HepG2 (cell line): ENCODE measurements at places on chromosomes 2 and 18.

DNA sequence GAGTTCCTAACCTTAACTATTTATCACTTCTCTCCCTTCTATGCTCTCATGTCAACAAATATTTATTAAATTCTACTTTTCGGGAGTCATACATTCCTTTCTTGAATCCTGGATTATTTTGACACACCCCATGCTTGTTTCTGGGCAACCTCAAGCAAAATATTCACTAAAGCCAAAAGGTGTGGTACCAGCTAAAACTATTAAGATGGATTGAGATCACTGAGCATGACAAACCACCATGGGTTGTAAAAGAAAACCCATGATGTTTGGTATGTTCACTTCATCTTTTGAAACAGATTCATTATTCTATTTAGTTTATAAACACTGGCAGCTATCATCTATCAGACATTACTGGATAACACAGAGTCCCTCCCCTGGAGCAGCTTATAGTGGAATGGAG lies 32.5 kb downstream of the DPP4 start:
- DNase-seq = no peak

DNA sequence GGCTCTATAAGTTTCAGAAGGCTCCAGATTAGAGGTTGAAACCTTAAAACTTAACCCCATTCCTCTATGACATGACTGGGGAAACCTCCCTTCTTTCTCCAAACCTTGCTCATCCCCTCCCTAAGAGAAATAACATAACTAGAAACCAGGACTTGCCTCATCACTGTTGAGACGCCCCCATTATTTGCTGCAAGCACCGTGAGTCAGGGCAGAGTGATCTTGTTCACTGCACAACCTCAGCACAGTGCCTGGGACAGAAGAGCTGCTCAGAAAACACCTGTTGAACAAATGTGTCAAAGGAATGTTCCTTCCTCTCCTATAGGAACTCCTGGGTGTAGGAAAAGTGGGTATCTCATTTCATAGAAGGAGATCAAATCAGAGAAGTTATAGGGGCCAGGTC lies 132.7 kb upstream of the CTAGE1 start:
- no peak for DNase-seq

GRCh38 chr2:74843899-74844298 lies 10.0 kb downstream of the HK2 start:
- peak; percentile 76 for DNase-seq

DNA sequence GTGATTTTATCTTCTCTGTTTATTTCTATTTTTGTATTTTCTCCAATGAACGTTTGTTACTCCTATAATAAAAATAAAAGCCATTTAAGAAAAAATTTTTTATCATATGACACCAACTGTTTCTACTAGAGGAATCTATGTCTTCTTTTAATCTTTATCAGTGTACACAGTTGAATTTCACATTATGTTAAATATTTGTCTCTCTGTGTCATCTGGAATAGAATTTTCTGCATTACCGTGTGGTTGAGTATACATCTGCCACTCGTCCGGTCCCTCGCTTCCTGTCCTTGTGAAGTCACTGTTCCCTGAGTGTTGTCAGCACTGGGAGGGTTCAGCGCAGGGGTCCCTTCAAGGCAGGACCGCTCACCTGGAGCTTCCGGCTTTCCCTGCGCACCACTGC lies 99.2 kb downstream of the LDLRAD4 start:
- no peak for DNase-seq

GRCh38 chr18:41850781-41851180 lies 104.3 kb upstream of the PIK3C3 start:
- no peak for DNase-seq

DNA sequence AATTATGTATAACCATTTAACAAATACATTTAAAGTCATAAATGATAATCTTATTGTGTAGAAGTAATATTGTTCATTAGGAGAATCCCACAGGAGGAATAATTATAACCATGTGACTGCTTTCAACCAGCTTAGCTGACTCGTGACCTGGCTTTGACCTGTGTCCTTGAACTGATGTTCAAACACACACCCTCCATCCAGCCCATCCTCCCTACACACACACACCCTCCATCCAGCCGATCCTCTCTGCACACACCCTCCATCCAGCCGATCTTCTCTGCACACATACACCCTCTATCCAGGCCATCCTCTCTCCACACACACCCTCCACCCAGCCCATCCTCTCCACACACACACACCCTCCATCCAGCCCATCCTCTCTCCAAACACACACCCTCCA lies 83.5 kb downstream of the EIPR1 start:
- peak; percentile 66 for DNase-seq

DNA sequence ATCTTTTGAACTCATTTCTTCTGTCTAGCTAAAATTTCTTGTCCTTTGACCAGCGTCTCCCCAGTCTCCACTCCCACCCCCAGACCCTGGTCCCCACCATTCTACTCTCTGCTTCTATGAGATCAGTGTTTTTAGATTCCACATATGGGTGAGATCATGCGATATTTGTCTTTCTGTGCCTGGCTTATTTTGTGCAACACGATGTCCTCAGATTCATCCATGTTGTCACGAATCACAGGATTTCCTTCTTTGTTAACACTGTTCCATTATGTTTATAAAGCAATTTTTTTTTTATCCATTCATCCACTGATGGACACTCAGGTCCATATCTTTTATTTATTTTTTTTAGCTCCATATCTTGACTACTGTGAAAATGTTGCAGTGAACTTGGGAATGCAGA lies 16.0 kb upstream of the ACYP2 start:
- DNase-seq = no peak

GRCh38 chr2:44102790-44103562 lies 65.7 kb upstream of the PPM1B start:
- DNase-seq = no peak

GRCh38 chr2:96887493-96888012 lies 17.7 kb upstream of the SEMA4C start:
- no peak for DNase-seq
